ENCODE measurements at places on chromosomes 7 and 10.

DNA sequence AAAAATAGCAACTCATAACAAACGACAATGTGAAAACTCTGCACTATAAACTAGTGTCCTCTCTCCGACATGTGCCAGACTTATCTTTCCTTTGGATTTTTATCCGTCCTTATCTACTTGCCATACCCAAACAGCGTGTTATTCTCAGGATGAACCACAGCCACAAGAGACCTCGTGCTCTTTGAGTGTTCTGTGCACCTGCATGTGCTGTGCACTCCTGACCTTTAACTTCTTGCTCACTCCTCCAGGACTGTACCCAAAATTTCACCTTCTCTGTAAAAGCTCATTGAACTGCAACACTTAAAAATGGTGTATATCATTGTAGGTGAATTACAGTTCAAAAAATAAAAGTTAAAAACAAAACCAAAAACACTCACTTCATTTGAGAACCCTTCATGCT is 58.0 kb upstream of the SLC35G1 start:
- no peak for DNase-seq

DNA sequence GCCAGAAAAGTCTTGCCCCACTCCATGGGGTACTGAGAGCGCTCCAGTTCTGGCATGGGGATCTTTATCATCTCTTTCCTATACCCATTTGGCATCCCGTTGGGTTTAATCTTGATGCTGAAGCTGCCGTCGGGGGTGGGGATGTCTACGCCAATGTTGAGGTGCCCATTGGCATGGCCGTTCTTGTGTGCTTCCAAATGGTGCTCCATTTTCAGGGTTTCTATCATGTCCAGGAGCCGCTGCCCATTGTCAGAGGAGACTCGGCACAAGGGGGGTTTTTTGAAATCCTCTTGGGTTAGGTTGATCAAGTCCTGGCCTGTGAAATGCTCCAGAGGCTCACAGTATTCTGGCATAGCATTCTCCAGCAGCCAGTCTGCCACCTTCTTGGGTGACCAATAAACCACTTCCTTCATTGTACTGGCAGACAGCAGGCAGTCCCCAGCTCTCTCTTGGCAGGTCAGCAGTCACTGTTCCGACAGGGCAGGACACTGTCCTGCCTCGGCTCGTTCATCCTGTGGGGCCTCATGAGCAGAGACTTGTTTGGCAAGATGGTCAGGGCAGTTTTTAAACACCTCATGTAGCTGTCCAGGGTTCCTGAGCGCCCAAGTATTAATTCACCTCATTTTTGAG is 92.5 kb upstream of the ASAH2 start:
- no peak for DNase-seq

DNA sequence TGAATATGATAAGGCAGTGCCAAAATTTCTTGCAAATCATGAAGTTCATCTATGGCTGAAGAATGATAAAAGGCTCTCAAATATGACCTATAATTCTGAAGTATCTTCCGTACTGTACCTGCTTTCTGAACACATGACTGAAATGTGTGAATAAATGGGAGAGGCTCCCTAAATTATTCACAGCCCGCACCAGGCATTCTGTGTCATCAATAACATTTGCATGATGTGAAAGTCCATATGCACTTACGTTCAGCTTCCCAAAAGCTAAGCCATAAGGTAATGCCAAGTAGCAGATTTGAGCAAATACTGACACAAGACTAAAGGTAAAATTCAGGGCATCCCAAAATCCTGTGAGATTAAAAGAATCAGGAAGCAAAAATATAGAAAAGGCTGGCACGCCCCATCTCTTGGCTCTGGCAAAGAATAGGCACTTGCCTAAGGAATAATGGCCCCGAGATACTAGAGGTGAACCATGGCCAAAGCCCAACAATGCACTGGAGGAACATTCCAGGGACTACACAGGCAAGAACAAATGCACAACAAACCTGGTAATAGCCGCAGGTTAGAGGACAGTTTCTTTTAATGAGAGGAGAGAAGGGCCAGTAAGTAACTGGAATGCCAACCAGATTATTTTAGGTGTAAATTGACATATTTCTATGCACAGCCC is 280.5 kb downstream of the IPMK start:
- DNase-seq, result no peak

DNA sequence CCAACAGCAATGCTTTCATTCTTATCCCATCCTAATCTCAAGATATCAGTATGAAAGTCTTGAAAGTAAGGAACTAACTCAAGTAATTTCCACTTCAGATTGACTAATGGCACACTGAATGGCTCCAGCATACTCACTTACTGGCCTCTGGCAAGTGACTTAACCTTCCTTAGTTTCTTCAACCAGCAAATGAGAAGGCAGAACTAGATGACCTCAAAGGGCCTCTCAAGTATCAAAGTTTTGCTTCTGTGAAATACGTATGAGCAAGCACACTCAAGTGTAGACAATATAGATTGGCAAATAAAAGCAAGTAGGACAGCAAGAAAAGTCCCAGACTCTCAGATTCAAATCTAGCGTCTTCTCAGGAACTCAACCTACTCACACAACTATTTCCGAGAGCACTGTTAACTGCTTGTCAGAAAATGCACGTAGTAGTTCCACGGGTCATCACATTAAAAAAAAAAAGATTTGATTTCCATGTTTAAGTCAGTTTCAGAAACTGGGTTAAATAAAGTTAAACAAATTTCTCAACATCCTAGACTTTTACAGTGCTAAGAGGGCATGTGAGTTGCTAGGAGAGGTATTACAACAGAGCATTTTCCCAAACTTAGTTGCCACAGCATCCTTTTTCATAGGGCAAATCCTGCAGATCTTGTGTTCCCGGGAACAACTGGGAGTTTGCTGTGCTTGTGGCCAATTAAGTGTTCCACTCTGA is 276.9 kb upstream of the KLF14 start:
- DNase-seq, result peak; percentile 67

DNA sequence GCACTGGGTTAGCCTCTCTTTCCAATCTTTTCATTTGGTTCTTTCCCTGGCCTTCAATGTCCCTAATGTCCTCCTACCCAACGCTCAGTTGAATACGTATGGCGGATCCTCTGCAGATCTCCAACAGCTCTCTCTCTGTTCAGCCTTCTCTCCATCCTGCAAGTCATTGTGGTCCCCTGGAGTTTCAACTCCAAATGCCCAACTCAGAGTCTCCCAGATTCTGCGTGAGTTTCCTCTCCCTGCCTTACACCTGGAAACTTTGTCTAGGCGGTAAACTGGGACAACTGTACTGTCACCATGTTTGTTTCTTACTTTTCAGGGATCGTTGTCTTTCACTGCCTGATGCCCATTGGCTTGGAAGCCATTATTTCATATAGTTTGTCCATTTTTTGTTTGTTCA is 273.1 kb downstream of the TNS3 start:
- no peak for DNase-seq

- DNase-seq, result no peak
Measured at GRCh38 chr7:82317257-82317721, 126.3 kb downstream of the CACNA2D1 start.

DNA sequence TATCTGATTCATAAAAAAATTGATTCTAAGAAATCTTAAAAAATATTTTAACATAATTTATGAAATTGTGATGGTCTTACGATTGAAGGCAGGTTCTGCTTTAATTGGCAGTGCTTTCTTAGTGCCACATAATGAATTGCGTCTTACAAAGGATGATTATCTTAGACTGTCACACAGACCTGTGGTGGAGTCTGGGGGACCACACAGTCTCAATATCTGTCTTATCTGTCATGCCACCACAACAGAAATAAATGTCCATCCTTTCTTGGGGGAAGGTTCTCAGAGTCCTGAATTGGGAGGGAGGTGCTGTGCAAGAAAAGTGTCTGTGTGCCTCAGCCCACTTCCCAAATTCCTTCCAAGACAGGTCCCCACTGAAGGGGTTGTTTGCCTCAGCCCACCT is 34.0 kb downstream of the ZDHHC6 start:
- DNase-seq, result no peak

DNA sequence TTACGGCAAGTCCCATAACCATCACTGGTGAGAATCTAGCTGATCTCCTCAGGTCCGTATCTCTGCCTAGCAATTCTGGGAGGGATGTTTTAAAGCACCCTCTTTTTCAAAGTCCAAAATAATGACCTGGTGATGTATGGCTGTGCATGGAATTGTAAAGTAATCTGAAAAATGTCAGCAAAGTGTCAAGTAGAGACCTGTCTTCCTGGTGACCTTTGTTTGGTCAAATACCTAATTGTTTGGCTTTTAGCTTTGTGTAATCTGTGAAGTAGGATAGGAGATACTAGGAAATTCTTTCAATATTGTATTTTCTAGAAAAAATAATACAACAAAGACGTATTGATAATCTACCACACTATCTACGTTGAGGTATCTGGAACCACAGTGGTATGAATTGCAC is 51.0 kb downstream of the ABCB5 start:
- DNase-seq, result no peak

- DNase-seq, result no peak
Measured at GRCh38 chr10:71143170-71143569, 69.2 kb upstream of the UNC5B start.

- DNase-seq, result no peak
Measured at GRCh38 chr10:73983096-73984047, 14.5 kb upstream of the VCL start.

DNA sequence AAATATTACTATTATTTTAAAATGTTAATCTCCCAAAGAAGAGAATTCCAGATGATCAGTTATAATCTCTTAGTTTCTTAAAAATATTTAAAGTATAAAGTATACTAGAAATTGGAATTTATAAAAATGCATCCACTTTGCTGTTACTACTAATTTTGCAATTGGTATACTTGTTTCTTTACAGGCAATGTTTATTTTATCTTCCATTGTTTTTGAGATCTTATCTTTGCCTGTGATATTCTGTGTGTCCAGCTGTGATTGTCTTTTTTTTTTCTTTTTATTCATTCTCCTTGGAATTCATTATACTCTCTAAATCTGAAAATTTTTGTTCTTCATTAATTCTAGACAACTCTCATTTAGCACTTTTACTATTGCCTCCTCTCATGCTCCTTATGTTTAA is 652.6 kb downstream of the TNS3 start:
- no peak for DNase-seq

DNA sequence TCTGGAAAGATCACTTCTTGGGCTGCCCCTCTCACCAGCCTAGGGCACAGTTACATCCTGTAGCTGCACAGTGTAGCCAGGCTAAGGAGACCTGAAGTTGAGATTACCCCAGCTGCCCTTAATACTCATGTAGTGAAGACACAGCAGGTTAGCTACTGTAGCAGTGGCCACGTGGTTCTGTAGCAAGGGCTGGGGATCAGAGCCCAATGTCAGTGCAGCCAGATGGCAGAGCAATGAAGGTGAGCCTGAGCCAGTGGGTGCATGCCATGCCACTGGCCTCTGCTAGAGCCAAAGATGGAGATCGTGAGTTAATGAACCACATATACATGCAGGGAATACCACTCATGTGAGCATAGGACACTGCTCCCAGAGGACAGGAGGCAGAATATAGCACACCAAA is 15.5 kb downstream of the AMPH start:
- no peak for DNase-seq

- DNase-seq, result no peak
Measured at GRCh38 chr7:133709036-133709880, 417.9 kb upstream of the LRGUK start.

DNA sequence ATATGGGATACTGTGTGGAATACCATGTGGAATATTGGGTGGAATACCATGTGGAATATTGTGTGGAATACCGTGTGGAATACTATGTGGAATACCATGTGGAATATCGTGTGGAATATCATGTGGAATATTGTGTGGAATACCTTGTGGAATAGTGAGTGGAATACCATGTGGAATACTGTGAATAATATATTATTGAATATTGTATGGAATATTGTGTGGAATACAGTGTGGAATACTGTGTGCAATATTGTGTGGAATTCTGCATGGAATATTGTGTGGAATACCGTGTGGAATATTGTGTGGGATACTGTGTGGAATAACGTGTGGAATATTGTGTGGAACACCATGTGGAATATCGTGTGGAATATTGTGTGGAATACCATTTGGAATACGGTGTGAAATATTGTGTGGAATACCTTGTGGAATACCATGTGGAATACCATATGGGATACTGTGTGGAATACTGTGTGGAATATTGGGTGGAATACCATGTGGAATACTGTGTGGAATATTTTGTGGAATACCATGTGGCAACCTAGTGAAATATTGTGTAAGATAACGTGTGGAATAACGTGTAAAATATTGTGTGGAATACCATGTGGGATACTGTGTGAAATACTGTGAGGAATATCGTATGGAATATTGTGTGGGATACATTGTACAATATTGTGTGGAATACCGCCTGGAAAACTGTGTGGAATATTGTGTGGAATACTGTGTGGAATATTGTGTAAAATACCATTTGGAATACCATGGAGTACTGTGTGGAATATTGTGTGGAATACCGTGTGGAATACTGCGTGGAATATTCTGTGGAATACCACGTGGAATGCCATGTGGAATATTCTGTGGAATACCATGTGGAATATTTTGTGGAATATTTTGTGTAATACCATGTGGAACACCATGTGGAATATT is 133.9 kb upstream of the CHST15 start:
- no peak for DNase-seq

DNA sequence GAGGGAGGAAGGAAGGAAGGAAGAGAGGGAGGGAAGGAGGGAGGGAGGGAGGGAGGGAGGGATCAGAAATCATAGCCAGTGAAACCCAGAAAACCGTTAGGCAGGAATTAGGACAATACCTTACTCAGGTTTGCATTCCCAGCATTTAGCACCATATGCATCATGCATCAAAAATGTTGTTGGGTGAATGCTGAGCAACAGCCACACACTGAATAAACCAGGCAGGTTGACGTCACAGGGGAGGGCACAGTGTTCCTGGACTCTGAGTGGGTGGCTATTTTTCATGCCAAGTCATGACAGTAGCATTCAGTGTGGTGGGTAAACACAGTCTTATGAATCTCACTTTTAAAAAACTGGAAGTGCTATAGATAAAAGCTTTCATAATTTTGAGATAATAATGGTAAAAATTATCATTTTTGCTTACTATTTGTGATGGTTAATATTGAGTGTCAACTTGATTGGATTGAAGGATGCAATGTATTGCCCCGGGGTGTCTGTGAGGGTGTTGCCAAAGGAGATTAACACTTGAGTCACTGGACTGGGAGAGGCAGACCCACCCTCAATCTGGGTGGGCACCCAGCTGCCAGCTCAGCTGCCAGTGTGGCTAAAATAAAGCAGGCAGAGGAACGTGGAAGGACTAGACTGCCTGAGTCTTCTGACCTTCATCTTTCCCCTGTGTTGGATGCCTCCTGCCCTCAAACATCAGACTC is 199.1 kb upstream of the PRKCQ start:
- no peak for DNase-seq

DNA sequence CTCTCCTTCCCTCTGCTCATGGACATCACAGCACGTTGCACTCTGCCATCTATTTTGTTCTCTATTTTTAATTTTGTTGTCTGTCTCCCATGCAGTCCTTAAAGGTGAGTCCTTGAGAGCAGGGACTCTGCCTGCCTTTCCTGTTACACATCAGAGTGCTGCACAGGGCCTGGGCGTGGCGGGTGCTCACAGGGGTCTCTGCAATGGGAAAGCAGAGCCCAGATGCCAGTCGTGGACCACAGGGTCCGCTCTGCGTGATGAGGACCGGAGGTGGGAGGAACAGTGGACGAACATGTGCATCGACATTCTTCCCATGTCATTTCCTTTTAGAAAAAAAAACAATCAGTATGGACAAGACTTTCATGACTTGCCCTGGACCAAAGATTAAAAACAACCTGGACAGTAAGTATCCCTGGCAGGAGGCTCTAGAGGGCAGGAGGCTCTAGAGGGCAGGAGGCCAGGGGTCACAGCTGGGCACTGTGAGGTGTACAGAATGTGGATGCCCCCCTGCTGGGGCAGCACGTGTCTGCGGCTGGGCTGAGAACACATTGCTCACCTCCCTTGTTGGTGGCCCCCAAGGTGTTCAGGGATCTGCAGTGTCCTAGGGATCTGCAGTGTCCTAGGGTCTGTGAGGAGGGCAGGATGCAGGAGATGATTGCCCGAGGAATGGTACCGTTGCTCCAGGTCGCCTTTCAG is 29.6 kb upstream of the ZNF488 start:
- DNase-seq, result no peak
